ENCODE measurements at places on chromosomes 1 and 21.

GRCh38 chr1:25566730-25567341 lies 23.4 kb downstream of the LDLRAP1 start:
- no peak for DNase-seq

- no peak for DNase-seq
Measured at GRCh38 chr1:3477241-3477995, 23.0 kb downstream of the ARHGEF16 start.

- no peak for DNase-seq
Measured at GRCh38 chr1:246317332-246318035, 189.6 kb downstream of the SMYD3 start.

DNA sequence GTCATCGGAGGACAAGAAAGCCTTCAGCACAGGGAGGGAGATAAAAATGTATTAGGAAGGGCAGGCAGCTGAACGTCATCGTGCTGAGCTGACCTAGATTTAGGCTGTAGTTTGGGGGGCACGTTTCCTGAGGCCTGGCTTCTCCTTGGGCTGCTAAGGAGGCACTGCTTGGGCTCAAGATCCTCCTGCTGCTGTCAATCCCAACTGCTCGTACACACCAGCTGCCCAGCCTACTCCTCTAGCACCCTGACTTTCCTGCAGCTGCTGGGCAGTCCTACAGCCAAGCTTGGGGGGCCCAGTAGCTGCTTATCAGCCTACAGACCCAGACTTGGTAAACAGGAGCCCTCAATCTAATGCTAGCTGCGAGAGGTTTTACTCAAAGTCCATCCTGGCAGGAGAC lies 6.2 kb downstream of the TMEM35B start:
- DNase-seq, result no peak

GRCh38 chr21:45833414-45833813 lies 148.2 kb upstream of the COL6A1 start:
- no peak for DNase-seq

DNA sequence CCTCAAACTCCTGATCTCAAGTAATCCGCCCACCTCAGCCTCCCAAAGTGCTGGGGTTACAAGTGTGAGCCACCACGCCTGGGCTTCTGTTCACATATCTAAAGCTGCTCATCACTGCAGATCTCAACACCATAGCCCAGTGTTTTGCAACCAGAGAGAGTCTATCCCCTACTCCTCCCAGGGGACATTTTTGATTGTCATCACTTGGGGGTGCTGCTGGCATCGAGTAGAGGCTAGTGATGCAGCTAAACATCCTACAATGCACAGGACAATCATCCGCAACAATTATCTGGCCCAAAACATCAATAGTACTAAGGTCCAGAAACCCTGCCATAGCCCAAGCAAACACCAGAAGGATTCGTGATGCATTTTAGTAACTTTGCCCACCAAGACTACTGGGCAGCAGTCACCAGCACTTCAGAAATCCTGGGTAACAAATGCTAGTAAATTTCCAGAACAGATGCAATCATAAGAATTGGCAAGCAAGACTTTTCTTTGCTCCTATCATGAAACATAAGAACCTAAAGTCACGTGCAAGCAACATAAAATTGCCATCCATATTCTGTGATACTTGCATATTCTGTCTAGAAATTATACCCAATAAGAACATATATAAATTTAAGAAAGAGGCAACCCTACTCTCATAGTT lies 159.2 kb downstream of the APP start:
- DNase-seq, result no peak

DNA sequence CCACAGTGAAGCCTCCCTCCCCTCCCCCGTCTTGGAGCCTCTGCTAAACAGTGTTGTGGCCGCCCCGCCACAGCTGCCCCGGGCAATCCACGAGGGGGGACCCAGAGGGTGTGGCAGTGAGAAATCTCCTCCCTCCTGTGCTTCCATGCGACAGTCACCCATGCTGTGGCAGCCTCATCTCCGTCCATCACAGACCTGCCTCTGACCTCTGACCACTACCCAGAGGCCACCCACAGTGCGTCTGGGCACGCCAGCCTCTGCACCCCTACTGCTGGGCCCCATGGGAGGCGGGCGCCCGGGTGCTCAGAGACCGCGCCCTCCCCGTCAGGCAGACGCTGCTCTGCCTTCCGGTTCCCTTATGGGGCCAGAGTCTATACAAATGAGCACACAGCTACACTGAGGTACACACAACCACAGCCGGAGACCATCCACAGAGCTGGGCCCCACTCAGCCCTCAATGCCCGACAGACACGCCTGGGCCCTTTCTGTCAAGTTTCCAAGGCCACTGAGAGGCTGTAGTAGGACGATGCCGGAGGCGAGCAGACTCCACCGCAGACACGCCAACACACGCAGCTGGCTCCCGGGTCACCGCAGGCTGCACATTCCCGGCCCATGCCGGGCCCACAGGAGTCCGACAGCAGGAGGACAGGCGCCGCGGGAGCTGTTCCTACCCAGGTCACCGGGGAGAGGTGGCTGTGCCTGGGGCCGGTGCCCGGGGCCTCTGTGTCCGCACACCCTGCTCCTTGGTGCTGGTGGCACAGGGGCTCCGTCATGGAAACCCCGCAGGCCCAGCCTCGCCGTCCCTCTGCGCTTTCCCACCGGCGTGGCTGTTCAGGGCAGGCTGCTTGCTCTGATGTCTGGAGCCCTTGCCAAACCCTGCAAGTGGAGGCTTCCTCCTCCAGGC lies 23.9 kb upstream of the TMEM52 start:
- DNase-seq, result no peak

DNA sequence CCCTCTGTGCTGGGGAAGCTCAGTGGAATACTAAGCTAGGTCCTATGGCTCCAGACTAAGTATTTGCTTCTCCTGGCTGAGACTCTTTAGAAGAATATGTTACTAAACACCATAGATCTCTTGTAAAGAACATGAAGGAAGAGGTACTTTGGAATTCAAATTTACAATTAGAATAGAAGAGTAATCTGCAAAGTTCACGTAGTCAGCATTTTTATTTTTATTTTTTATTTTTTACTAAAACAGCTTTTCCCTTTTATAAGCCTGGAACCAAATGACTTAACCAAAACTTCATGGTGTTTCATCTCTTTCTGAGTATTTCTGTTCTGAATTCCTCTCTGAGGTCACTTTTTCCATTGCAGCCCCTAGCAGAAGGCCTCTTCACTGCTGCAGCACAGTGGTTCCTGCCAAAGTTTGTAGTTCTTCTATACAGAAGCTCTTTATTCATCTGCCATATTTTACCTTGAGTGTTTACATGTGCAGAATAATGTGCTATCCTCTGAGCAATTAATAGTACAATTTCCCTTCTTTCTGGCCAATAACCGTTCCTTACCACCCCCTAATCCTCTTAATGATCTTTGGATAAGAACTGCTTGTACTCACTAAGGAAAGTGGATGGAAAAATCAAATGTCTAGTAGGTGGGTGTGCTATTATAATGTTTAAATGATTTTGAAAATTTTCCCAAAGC lies 27.2 kb downstream of the TSEN15 start:
- no peak for DNase-seq

GRCh38 chr1:222938986-222939385 lies 124.1 kb downstream of the DISP1 start:
- DNase-seq, result no peak

DNA sequence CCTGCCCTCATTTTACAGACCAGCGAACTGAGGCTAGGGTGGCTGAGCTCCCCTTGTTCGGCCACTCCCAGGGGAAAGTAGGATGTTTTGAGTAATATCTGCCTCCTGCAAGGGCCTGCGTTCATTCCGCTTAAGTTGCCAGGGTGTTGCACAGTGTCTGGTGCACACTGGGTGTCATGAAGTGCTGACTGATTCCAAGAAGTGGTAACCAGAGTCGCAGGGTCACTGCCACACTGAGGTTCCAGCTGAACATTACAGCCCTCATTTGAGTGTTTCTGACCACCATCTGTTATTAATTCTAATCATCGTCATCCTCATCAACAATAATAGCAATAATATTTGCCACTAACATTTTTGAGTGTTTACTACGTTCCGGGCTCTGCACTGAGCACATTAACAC lies 250.6 kb downstream of the KAZN start:
- DNase-seq, result no peak

- no peak for DNase-seq
Measured at GRCh38 chr21:43262427-43262826, 93.6 kb downstream of the CRYAA start.

DNA sequence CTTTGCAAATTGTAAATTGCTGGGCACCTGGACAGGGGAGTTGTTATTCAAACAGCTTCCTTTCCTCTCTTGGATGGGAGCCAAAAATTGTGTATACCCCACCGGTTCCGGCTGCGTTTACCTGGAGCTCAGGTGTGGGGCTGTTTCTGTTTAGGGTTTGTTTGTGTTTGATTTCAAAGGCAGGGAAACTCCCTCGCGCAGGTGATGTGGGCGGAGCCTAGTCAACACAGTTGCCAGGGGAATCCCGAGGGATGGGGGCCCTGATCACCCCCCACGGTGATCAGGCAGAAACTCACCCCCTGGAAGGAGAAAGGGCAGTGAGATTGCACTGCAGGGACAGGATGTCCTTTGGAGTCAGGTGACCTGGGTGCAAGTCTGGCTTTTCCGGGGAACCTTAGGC lies 28.3 kb downstream of the CDCP2 start:
- no peak for DNase-seq

- no peak for DNase-seq
Measured at GRCh38 chr1:58850636-58851035, 66.8 kb upstream of the JUN start.

- no peak for DNase-seq
Measured at GRCh38 chr1:165143437-165144065, 213.0 kb downstream of the LMX1A start.

- DNase-seq, result no peak
Measured at GRCh38 chr1:221035662-221036153, 156.5 kb downstream of the HLX start.

- no peak for DNase-seq
Measured at GRCh38 chr21:44539991-44540666, at the start of gene KRTAP10-1. TSS of gene KRTAP10-1 (minus strand) at chr21:44540195. CDS start at chr21:44540150, 45 bp downstream.

DNA sequence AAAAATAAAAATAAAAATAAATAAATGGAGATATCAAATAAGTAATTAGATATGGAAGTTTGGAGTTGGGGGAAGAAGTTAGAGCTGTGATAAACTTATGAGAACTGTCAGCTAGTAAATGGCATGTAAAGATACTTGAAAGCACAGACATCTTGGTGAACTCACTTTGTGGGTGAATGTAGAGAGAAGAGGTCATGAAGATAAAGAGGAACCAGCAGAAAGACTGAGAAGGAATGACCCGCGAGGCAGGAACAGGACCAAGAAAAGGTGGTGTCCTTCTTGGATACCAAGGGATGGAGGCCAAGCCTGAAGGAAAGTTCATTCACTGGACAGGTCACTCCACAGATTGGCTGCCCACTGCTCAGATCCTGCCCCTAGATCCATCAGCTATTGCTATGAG lies 4.7 kb upstream of the CAPZB start:
- DNase-seq, result no peak

- DNase-seq, result no peak
Measured at GRCh38 chr1:220521778-220522177, 6.2 kb upstream of the MARK1 start.

- DNase-seq, result no peak
Measured at GRCh38 chr21:32135401-32136363, 143.2 kb downstream of the MIS18A start.

DNA sequence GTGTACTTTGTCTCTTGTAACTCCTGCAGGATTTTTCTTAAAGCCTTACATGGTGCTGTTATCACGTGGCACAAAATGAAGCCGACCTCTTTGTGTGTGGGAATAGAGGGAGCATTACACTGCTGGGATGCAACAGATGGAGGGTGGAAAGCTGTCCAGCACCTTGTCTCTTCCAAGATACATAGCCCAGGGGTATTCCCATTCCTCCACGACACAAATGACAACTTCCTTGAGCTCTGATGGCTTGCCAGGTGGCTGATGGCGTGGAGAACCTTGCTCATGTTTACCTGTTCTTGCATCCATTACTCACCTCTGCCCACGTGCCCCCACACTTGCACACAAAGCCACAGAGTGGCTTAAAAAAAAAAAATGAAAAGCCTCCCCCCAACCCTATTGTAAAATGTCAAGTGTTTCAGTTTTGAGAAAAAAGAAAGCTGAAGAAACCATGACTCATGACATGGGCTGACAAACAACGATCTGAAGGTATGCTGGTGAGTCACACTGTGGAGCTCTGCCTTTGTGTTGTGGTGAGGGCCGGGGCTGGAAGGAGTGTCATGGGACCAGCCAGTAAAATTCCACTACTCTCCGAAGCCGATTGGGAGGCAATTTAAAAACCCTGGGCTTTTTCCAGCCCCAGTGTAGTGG lies 32.0 kb upstream of the ATP5PO start:
- DNase-seq, result no peak

DNA sequence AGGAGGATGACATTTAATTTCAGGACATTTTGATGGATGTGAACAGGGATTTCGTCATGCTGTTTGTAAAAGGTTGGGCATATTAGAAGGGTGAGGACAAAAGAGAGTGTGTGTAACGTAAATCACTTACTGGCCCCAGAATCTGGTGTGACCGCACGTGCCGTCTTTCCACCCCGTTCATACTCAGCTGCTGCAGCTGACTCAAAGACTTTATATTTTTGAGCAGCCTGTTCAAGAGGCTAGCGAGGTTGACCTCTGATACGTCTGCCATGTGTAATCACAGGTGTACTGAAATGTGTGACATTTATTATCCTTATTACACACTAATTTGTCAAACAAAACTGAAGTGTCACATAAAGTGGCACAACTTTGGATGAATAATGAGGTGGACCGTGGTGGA lies 66.5 kb upstream of the ERRFI1 start:
- no peak for DNase-seq

GRCh38 chr1:107056426-107057196 lies at the start of gene PRMT6:
TSS of gene PRMT6 (plus strand) at chr1:107056674. CDS start at chr1:107056716, 42 bp downstream.
- DNase-seq, result peak; percentile 15

- DNase-seq, result no peak
Measured at GRCh38 chr1:228276901-228277490, 69.2 kb downstream of the OBSCN start.

- no peak for DNase-seq
Measured at GRCh38 chr1:28078680-28079626, 9.5 kb downstream of the EYA3 start.

GRCh38 chr1:156582388-156583017 lies 3.0 kb downstream of the TTC24 start:
- DNase-seq, result no peak

DNA sequence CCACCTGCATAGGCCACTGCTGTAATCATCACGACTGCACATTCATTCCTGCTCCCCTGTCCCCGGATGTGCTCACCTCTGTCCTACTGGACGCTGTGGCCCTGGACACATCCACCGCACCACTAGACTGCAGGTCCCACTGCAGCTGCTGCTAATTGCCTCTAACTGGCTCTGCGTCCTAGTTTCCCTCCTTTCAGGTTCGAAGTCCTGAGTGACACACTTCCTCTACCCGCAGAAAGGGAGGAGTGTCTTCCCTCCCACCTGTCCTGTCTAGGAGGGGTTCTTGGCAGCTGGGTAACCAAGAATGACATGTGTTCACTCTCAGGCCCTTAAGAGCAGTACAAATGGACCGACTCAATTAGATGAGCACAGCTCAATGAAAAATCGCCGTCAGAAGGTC lies 40.5 kb upstream of the ITPKB start:
- no peak for DNase-seq

DNA sequence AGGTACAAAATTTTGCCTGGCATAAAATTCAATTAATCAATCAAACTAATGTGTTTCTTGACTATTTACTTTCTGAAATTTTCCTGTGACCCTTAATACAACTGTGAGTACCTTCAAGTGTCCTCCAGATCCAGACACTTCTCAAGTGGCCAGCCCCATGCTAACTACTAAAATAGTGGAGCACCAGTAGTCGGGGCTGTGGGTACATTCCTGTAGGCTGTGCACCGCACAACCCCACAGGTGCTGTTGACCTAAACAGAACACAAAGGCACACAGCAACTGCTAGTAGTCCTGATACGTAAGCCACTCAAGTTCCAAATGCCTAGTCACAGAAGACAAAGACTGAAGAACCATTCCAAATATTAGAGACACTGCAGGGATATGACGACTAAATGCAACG lies 36.6 kb downstream of the TMEM50B start:
- no peak for DNase-seq

All from NCI-H187 treated with DMSO at 0.1 percent for 48 hours (cell line).